ENCODE measurements at places on chromosomes 7 and 10.

DNA sequence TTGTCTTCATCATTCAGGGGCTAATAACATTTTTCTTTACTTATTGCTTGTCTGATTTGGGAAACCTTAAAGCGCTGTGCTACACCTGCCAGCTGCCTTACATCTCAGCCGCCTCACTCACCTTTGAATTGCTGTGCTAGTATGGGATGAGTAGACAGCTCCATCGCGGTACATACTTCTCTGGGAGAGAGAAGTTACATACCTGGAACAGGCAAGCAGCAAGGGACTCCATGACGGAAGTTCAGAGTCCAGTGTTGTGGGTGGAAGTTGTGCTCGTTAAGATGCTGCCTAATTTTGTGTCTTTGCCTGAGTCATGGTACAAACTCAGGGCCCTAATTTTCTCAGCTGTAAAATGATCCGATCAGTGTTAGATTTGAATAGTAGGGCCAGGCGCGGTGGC is 1.9 kb downstream of the NUB1 start:
- peaks cover 30% of the 10 kb centered on the region for H3K4me1 ChIP-seq
- H3K27me3 ChIP-seq = no peaks in the 10 kb centered on the region
- peaks cover 5% of the 10 kb centered on the region for H3K36me3 ChIP-seq
- no peak overlapping the region for H3K27ac ChIP-seq

GRCh38 chr10:114761205-114762193 is 60.1 kb upstream of the FHIP2A start:
- peaks cover 4% of the 10 kb centered on the region for H3K4me1 ChIP-seq
- no peak for DNase-seq
- H3K36me3 ChIP-seq = no peaks in the 10 kb centered on the region
- H3K27ac ChIP-seq = no peak overlapping the region
- no peak overlapping the region for H3K4me3 ChIP-seq

DNA sequence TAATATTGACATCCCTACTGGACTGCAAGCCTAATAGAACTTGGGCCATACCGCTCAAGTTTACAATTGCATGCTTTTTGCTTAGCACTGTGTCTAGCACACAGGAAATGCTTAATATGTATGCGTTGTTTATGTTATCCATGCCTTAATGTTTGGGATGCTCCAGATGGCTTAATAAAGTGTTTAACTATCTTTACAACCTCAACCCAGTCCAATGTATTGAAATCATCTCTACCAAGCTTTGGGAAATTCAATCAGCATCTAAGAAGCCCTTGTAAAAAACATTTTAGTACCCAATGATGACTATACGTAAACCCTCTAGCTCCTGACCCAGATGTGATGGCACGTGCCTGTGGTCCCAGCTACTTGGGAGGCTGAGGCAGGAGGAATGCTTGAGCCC is 40.0 kb downstream of the CALD1 start:
- no peak overlapping the region for H3K27ac ChIP-seq
- H3K4me3 ChIP-seq = no peak overlapping the region
- no peak for DNase-seq
- H3K36me3 ChIP-seq = no peaks in the 10 kb centered on the region
- no peaks in the 10 kb centered on the region for H3K4me1 ChIP-seq

DNA sequence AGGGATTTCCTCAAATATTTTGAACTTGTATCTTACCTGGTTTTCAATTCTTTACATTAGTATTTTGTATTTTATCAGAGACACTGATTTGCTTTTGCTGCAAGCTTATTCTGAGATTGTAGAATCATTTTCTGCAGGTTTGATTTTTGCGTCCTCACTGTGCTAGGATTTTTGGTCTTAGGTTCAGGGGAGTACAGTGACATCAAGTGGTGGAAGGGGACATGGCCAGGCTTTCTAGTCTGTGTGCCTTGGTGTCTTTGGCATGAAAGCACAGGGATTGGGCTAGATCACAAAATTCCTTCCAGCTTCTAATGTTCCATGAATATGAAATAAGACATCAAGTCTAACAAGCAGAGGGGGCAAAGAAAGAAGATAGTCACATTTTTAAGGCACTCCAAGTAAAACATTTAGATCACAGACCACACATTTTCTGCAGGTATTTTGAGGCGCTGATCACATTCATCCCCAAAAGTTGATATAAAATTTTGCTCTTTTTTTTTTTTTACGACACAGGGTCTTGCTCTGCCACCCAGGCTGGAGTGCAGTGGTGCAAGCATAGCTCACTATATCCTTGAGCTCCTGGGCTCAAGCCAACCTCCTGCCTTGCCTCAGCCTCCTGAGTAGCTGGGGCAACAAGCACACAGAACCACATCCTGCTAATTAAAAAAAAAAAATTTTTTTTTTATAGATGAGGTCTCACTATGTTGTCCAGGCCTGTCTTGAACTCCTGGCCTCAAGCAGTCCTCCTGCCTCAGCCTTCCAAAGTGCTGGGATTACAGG is 124.4 kb downstream of the PON1 start:
- no peak overlapping the region for H3K27ac ChIP-seq
- DNase-seq = peak; percentile 49
- H3K4me1 ChIP-seq = no peaks in the 10 kb centered on the region
- no peak overlapping the region for H3K4me3 ChIP-seq

- H3K27ac ChIP-seq = peak overlapping the region; percentile 45
- DNase-seq = no peak
- no peaks in the 10 kb centered on the region for H3K36me3 ChIP-seq
These were observed 50.9 kb downstream of the CREB3L2 start for GRCh38 chr7:137950967-137951366.

GRCh38 chr7:158453663-158454062 is 134.0 kb downstream of the PTPRN2 start:
- DNase-seq = no peak
- H3K36me3 ChIP-seq = no peaks in the 10 kb centered on the region
- no peaks in the 10 kb centered on the region for H3K4me1 ChIP-seq
- no peak overlapping the region for H3K4me3 ChIP-seq
- H3K27me3 ChIP-seq = no peaks in the 10 kb centered on the region
- no peak overlapping the region for H3K27ac ChIP-seq

GRCh38 chr10:94065787-94066186 is 72.1 kb downstream of the PLCE1 start:
- no peaks in the 10 kb centered on the region for H3K36me3 ChIP-seq
- no peak overlapping the region for H3K4me3 ChIP-seq
- H3K27ac ChIP-seq = no peak overlapping the region
- DNase-seq = no peak
- peaks cover 5% of the 10 kb centered on the region for H3K4me1 ChIP-seq
- no peaks in the 10 kb centered on the region for H3K27me3 ChIP-seq

DNA sequence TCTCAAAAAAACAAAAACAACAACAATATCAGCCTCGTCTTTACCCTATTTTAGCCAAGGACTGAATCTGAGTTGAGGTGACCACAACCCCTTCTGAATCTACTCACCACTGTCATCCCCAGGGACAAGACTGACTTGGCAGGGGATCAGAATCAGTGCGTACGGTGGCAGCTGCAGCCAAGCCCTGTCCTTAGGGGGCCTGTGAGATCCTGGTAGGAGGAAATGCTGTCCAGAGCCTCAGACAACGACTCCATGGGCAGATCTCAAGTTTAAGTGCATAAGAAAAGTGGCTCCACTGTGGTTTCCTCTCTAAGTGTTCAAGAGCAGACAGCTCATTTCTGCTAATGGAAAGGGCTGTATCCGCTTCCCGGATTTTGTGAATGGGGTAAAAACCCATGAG is 22.4 kb upstream of the CYTH3 start:
- H3K4me3 ChIP-seq = no peak overlapping the region
- no peaks in the 10 kb centered on the region for H3K27me3 ChIP-seq
- no peak overlapping the region for H3K27ac ChIP-seq
- DNase-seq = no peak
- H3K4me1 ChIP-seq = no peaks in the 10 kb centered on the region

DNA sequence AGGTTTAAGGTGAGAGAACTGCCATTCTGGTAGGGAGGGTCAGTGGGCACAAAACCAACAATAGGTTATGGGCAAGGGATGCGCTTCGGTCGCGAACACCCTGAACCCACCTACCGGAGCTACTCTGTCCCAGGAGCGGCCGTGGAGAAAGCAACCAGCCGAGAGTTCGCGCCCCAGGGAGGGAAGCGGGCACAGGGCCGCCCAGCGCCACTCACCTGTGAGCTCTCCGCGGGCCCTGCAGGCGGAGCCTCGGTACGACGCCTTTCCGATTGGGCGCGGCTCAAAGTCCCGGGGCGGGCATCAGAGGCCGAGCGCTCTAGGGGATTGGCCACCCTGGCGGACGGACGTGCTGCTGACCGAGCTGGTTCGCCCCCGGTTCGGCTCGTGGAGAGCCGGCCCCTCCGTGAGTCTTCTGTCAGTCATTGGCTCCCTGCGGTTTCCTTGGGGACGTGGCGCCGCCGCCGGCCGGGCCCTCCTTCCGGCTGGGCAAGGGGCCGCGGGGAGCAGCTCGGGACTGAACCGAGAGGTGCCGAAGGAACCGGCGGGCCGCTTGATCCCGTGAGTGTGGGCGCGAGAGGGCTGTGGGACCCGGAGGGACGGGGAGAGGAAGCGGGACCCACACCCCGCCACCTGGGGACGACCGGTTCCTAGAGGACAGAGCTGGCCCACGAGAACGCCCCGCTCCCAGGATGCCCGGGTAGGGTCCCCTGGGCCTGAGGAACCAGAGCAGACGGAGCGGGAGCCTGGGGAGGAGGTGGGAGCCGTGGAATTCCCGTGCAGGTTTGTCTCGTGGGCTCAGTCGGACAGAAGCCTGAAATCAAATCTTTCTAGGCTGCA is at the start of gene ENTPD7:
Gene ENTPD7, plus strand, starts transcription at position 479 of the 837 bp plus-strand sequence. CDS start 448 bp downstream, outside the sequence.
- H3K27me3 ChIP-seq = no peaks in the 10 kb centered on the region
- H3K4me1 ChIP-seq = peaks cover 37% of the 10 kb centered on the region
- H3K27ac ChIP-seq = peak within 1 kb of the TSS; percentile 74
- H3K4me3 ChIP-seq = peak within 1 kb of the TSS; percentile 77

DNA sequence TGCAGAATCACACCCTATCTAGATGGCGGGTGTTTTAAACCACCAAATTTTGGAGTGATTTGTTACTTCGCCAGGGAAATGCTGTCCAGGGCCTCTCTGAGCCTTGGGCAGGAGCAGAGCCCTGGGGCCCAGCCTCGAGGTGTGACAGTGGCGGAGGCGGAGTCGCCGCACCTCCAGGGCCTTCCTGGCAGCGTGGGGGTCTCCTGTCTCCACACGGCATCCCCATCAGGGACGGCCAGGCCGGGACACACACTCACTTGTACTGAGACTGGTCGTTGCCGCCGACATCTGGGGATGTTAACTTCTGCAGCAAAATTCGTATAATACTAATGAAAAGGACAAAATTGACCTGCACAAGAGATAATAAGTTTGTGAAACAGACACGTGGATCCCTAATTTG is 110.7 kb downstream of the VIPR2 start:
- H3K4me1 ChIP-seq = peaks cover 3% of the 10 kb centered on the region
- H3K27ac ChIP-seq = no peak overlapping the region
- H3K27me3 ChIP-seq = no peaks in the 10 kb centered on the region

DNA sequence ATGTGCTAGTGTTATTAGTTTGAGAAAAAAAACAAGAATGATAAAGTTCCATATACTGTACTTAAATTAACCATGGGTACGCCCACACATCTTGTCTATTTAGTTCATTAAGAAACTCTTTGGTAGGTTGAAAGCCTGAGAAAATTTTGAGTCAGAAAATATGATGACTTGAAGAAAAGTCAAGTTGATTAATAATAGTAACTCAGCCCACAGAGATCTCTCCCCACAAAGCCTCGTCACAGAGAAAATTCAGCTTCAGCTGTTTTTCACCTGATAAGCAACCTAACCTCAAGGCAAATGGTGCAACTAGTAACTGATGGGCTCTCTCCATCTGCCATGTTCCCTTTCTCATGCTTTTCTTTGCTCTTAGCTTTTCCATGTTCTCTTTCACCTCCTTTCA is 1021.6 kb downstream of the GATA3 start:
- DNase-seq = no peak
- no peak overlapping the region for H3K4me3 ChIP-seq
- H3K4me1 ChIP-seq = no peaks in the 10 kb centered on the region
- H3K27me3 ChIP-seq = no peaks in the 10 kb centered on the region
- H3K36me3 ChIP-seq = no peaks in the 10 kb centered on the region
- no peak overlapping the region for H3K27ac ChIP-seq

DNA sequence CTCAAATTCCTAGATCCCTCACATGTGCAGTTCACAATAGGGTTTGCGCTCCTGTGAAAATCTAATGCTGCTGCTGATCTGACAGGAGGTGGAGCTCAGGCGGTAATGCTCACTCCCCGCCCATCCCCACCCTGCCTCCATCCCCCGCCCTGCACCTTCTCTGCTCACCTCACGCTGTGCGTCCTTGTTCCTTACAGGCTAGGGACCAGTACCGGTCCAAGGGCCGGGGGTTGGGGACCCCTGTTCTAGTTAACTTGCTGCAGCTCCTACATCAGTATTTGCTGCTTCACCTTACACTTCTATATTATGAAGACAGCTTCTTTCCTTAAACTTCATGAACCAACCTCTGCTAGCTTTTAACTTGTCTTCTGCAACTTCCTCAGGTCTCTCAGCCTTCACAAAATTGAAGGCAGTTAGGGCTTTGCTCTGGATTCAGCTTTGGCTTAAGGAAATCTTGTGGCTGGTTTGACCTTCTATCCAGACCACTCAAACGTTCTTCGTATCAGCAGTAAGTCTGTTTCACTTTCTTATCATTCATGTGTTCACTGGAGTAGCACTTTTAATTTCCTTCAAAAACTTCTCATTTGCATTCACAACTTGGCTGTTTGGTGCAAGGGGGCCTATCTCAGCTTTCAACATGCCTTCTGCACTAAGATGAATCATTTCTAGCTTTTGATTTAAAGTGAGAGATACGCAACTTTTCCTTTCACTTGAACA is 1.7 kb upstream of the TNKS2 start:
- H3K27ac ChIP-seq = peak overlapping the region; percentile 56
- H3K4me3 ChIP-seq = no peak overlapping the region
- no peaks in the 10 kb centered on the region for H3K27me3 ChIP-seq
- peak; percentile 72 for DNase-seq
- H3K4me1 ChIP-seq = peaks cover 41% of the 10 kb centered on the region
- no peaks in the 10 kb centered on the region for H3K36me3 ChIP-seq

DNA sequence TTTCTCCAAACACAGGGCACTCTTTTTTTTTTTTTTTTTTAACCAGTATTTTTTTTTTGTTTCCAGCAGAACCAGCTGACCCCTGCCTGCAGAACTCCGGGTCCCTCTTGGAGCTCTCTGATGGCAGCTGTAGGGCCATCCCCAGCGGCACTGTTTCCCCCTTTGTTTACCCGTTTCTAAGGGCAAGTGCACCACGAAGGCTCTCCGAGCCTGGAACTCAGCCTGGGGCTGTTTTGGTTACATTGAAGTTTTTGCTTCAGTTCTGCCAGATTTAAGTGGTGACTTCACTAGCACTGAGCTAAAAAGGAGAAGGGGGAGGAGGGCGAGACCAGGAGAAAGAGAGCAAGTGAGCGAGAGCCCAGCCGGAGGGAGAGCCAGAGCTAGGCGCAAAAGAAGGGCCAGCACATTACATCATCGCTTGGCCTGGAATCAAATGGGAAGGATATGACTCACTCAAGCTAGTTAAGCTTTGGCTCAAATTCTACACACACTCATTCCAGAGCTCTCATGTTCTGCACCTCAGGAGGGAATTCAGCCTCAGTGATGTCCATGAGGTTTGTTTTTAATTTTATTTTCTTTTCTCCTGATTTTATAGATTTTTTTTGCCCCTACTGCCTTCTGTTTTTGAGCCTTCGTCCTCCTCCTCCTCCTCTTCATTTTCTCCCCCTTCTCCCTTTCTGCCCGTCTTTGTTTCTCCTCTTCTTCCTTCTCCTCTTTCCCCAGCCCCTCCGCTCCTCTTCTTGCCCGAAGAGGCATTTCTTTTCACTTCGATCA is 272.3 kb downstream of the TRIL start:
- H3K4me1 ChIP-seq = peaks cover 22% of the 10 kb centered on the region
- no peaks in the 10 kb centered on the region for H3K36me3 ChIP-seq

- no peaks in the 10 kb centered on the region for H3K27me3 ChIP-seq
- H3K27ac ChIP-seq = no peak overlapping the region
- H3K4me3 ChIP-seq = no peak overlapping the region
- H3K36me3 ChIP-seq = no peaks in the 10 kb centered on the region
- no peak for DNase-seq
These were observed 104.6 kb downstream of the FOXP2 start for GRCh38 chr7:114519240-114519639.
